RPMI7951 (cell line): ENCODE measurements at places on chromosomes 2 and 18. TPM values are rescaled to one million over a fixed set of nuclear protein-coding genes. Genes with fewer than 3 reads are reported as not detected.

The CD226 gene
- 0.12 and 0.49 TPM in 2 replicates for total RNA-seq

The OSR1 gene
- total RNA-seq = 3.6 and 3.8 TPM in 2 replicates

The SALL3 gene
- not detected in 2 replicates for total RNA-seq

The CYP26B1 gene
- total RNA-seq = 3.5 and 4.3 TPM in 2 replicates

The IAH1 gene
- total RNA-seq = 129 and 130 TPM in 2 replicates

The IL1F10 gene
- not detected in 2 replicates for total RNA-seq

The SLC4A3 gene
- 2.8 and 3.0 TPM in 2 replicates for total RNA-seq

The GKN1 gene
- total RNA-seq = not detected in 2 replicates
